ENCODE measurements at places on chromosomes 3 and 15.
A peak's percentile ranks its signal among the peaks of the same experiment; 100 is the strongest.

DNA sequence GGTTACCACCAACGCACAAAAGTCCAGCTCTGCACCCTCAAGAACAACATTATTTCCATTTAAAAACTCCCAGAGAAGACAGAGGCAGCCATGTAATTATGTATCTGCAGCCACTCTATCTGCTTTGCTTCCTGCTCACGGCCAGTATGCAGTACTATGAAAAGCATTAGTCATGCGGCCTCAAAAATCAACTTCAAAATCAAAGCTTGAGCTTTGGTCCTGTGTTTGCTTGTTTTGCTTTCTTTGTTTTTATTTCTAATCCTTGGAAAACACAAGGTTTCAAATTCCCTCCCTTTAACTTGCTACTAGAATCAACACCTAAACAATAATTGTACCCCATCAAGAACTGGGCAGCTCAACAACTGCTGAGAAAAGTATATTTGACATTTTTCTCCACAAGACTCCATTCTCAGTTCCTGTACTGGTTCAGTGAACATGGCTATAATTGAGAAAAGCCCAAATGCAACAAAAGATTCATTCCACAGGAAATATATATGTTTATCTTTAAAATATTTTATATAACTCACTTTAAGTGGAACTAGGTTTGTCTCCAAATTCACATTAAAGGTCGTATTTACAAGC, 37.6 kb downstream of the GBE1 start:
- no peak for DNase-seq

DNA sequence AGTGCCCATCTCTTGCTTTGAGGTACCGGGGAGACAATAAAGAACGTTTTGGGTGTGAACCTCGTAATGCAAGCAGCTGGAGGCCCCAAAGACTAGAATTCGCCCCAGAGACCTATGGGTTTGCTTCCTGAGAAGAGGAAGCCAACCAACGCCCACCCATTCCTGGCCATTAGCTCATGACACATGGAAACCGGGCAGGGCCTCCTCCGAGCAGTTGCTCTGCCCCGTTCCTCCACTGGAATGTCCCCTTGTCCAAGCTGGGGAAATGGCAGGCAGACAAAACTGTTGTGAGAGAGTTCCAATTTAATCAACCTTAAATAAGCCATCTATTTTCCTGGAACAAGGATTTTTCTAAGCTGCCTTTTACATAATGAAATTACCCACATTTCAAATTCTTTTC, 250.9 kb upstream of the IGF1R start:
- DNase-seq, result no peak

DNA sequence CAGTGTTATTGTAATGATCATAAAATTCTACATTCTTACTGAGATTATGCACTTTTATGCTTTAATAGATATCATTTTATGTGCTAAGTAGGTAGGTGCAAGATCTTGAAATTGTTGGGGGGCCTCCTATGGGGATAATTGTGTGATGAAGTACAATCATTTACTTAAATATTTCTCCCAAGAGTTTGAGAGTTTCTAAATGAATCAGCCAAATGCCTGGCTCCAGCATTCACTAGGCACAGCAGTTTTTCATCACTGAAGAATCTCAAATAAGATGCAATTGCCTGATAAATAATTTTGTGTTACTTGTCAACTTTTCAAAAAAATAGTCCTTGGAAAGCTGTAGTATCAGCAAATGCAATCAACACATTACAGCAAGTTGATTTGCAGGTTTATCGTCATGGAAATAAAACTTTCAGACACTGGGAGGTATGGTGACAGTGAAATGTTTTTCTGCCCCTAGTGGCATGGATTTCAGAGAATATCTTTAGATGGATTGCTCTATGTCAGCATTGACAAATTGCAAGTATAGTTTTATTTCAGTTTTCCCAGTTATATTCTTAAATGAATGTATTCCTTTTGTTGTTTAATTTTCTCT, 167.1 kb downstream of the NEK11 start:
- DNase-seq, result no peak

DNA sequence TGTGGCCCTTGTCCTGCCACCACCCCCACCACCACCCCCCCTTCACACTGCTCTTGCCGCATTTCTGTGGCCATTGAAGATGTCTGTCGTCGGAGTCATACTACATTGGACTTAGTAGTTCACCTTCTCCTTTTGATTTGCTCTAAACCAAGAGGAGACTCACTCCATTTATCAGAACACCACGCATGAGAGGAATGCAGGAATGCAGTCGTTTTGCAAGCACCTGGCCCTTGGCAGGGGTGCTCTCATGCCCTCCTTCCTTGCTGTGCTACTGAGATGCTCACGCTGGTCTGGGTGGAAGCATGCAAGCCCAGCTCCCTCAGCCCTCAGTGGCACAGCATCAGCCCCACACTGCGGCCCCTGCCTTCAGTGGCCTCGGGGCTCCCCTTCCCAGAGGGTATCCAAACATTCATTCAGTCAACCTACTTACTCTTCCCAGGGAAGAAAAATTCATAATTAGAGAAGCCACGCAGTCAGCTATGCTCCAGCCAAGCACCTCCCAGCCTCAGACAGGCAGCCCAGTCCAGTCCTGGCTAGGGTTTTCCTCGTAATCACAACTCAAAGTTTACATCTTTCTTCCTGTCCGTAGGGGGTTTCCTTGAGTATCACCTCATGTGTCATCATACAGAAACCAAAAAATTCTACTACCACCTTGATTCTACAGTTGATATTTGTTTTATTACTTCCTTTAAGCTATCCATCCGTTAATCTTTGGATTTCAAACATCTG, 520.0 kb downstream of the GABRG3 start:
- no peak for DNase-seq

DNA sequence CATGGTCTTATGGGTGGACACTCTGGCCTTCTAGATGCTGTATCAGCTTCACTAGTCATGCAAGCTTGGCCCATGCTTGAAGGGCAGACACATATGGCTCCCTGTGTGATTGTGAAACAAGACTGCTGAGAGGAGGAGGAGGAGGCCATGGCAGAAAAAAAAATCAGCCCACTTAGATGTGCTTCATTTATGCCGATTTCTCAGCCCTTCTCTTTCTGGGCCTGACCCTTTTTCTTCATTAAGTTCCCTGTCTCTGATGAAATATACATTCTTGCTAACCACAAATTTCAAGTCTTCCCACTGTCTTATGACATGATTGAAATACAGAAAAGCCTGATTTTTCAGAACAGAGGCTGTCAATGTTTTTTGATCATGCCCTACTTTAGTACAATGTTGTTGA, 213.0 kb upstream of the FEZF2 start:
- no peak for DNase-seq

DNA sequence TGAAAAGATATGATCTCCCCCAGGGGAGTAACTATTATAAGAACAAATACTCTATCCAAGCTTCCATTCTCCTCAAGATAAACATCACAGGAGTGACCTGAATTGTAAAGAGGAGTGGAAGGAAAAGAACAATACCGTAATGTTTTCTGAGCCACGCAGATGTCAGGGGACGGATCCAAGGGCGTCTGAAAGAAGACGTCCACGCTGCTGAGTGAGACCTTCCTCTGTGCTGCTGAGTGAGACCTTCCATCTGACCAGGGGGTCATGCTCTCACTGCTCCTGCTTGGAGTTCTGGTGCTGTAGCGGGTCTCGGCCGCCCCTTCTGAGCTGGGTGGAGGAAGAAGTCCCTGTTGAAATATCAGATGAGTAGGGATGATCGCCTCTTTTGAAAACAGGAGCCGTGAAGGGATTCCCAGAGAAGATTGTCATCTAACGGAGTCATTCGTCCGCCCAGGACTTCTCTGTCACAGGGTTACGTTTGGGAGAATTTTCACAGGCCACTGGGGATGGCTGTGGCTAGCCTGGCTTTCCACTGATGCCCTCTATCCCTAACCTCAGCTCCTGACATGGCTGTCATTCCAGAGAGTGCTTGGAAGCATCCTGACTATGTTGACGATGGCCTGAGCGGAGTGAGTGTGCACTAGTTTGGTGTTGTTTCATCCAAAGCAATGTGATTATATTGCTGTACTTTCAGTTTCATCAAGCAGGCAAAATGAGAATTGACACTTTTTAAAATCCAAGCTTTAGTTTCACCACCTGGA, 184.9 kb downstream of the APBA2 start:
- no peak for DNase-seq

GRCh38 chr3:52463416-52463815, 8.0 kb downstream of the NISCH start:
- no peak for DNase-seq

DNA sequence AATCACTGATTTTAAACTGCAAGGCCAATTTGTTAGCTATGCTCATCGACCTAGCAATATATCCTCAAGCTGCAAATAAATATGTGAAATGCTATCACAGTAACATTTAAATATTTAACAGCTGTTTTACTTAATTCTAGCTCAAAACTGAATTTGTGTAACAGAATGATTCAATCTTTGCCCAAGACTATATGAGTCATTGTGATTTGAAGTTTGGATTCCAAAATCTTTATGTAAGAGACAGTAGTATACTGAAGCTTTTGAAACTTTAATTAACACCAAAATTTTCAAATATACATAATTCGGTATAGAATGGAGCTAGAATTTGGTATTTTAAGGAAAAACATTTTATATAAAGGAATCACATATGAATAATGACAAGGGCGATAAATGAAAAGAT, 603.0 kb upstream of the ROBO2 start:
- no peak for DNase-seq

GRCh38 chr3:144585953-144586352, 614.3 kb downstream of the DIPK2A start:
- DNase-seq, result no peak

GRCh38 chr15:76974456-76975036, 20.4 kb upstream of the PSTPIP1 start:
- DNase-seq, result no peak

DNA sequence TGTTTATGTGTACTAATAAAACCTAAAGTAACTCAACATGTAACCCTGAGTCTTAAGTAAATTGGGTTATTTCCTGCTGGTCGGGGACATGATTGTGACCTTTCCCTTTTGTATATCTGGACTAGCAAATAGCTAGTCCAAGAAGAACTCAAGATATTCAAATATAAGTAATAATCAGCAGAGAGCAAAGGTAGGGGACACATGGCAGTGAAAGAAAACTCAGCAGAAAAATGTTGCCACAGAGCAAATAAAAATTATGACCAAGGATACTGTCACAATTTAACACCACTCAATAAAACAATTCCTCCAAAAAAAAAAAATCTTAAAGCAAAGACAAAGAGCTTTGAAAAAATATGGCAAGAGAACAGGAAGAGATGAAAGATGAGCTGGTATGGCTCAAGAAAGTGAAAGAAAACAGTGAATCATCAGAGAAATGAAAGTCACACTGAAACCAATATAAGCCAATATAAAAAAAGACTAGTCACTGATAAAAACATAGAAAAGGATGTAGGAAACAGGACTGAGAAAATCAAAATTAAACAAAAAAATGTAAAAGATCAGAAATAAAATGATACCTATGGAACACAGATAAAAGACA, 43.4 kb downstream of the HLTF start:
- DNase-seq, result no peak

- no peak for DNase-seq
Observed at GRCh38 chr3:123725652-123726400, 141.0 kb upstream of the HACD2 start.

- DNase-seq, result no peak
Observed at GRCh38 chr3:2558796-2559195, 460.1 kb downstream of the CNTN4 start.

DNA sequence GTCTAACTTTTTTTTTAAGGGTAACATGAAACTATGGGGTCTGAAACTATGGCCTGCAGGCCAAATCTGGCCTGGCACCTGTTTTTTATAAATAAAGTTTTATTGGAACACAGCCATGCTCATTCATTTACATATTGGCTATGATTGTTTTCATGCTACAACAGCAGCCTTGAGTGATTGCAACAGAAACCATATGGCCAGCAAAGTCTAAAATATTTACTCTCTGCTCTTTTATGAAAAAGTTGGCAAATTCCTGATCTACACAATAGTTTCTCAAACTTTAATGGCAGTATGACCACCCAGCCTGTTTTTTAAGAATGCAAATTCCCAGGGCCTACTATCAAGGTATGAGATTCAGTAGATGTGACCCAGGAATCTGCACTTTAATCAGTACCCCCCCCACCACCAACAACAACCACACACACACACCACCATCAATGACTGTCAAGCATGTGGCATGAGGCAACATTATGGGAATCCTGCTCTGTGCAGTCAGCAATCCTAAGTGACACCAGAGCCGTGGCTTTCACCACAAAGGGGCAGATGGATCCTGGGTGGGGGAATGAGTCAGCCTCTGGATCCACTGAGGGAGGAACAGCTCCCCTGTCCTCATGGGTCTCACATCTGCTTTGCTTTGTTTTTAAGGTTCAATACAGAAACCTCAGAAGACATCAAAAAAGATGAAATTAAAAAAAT, 142.8 kb downstream of the NTRK3 start:
- DNase-seq, result no peak

DNA sequence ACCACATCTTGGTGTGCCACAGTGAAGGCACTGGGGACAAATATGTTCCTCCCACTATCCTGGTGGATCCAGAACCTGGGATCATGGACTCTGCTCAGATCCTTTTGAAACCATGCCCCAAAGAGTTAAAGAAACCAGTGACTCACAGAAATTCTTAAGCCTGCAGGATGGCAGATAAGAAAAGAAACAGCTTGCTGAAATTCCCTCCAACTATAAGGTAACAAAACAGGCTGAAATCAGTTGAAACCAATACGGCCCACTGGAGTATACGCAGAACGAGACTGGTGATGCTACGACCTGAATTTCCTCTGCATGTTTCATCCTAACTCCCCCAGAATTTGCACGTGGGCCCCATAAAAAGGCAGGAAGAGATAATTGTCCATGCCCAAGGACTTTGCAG, 209.6 kb downstream of the TJP1 start:
- DNase-seq, result no peak

DNA sequence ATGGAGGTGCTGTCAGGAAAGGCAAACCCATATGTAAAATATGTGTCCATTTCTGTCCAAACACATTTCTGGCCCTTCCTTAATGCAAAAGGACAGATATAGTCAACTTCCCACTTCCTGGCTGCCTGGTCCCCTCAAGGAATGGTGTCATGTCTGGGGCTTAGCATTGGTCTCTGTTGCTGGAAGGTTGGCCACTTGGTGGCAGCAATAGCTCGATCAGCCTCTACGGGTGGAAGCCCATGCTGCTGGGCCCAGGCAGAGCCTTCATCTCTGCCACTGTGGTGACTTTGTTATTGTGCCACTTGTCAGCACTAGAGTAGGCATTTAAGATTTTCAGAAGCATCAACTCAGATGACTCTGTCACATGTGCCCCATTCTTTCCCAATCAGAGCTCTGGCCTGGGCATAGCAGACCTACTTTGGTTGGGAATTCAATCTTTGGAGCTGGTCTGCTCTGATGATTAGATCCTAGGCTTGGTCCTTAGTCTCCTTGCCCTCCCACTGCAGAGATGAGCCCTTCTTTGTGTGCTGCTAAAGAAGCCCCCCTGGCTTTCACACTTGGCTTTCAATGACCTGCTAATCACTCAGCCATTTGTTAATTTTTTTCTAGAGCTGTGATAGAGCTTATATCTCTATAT, 51.0 kb upstream of the SPSB4 start:
- DNase-seq, result peak; percentile 45

- DNase-seq, result no peak
Observed at GRCh38 chr3:14224895-14225294, 46.3 kb downstream of the LSM3 start.

- no peak for DNase-seq
Observed at GRCh38 chr15:101329309-101329863, 34.3 kb upstream of the SNRPA1 start.

- no peak for DNase-seq
Observed at GRCh38 chr3:38964204-38964603, 87.5 kb downstream of the SCN11A start.

- DNase-seq, result no peak
Observed at GRCh38 chr15:64969401-64969800, 20.3 kb downstream of the SPG21 start.
